ENCODE measurements at places on chromosomes 5 and 9.

GRCh38 chr9:115551396-115551795, 433.4 kb upstream of the TNC start:
- no peak for DNase-seq

DNA sequence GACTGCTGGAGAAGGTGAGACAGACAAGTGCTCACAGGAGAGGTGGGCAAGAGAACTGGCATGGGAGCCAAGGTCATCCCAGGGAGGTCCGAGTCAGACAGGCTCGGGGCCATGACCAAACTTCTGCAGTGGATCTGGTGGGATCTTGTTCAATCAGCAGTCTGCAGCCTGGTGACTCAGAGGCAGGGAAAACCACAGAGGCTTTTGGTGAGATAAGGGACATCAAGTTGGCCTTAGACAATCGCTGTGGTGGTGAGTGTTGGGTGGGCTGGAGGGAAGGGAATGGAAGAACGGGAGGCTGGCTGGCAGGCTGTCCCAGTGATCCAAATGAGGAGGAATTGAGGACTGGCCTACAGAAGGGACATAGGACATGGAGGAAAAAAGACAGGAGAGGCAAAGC, 123.8 kb downstream of the TMEM174 start:
- no peak for DNase-seq

DNA sequence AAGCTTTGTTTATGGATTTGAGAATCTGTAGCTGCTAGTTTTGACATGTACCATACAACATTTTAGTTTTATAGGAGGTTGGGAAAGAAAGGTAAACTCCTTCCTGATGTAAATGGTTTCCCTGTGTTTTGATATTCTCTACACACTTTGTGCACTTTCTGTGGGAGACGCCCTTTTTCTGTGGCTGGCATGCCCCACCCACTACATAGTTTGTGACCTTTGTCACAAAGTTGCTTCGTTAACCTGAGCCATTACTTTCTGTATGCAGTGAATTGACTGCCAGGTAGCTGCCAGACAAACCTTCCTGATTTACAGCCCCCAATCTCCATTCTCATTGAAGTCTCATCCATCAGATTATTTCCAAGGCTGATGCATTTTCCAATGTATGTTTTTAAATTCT, 90.6 kb downstream of the NLN start:
- no peak for DNase-seq

DNA sequence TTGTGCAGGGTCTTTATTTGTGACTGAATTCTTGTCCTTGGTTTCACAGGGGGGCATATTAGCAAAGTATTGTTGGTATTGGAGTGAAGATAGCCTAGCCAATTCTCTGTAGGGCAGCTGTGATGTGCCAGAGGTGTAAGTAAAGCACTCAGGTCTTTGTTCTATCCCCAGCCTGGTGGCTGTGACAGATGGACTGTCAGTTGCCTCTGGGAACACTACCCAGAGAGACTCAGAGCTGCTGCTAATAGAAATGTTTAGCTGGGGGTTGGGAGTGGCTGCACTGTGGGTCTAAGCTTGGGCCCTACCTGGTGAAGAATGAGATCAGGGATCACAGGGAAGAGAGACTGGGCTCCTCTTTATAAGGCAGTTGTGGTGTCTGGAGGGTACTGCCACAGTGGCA, 1006.5 kb upstream of the TYRP1 start:
- no peak for DNase-seq

- DNase-seq, result no peak
These were observed 136.7 kb downstream of the PRKACG start for GRCh38 chr9:68877219-68877618.

DNA sequence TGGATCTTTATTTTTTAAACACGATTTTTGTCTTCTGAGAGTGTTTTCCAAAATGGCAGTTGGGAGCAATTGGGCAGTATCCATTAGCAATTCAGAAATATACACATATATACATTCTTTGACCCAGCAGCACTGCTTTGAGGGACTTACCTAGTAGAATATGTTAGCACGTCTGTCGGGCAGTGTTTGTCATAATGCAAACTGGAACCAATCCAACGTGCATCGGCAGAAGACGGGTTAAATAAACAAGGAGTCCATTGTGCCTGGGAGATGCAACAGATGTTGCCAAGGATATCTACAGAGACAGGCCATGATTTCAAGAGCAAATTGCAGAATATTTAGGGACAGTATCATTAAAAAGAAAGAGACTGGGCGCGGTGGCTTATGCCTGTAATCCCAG, 107.0 kb downstream of the COL5A1 start:
- no peak for DNase-seq

DNA sequence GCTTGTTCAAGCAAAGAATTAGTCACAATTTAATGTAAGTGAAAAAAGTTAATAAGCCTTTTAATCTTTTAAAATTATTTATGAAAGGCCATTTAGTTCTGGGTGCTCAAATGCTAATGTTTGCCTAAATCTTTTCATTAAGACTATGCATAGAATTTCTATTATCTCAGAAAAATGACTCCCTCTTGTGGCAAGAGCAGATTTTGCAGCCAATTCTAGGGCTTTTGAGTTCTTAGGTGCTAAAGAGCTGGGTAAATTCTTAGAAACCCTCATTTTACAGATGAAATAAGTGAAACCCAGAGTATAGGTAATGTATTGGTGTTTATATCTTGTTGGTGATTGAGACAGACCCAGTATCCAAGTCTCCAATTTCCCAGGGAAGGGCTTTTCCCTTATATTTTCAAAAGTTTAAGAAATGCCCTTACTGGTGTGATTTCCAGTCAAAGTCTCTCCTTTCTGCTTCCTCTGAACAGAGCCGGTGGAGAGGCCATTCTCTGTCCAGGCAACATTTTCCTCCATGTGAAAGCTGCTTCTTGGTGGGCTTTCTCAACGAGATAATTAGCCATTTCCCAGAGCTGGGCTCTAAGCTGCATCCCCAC, 24.1 kb upstream of the PCSK5 start:
- no peak for DNase-seq

DNA sequence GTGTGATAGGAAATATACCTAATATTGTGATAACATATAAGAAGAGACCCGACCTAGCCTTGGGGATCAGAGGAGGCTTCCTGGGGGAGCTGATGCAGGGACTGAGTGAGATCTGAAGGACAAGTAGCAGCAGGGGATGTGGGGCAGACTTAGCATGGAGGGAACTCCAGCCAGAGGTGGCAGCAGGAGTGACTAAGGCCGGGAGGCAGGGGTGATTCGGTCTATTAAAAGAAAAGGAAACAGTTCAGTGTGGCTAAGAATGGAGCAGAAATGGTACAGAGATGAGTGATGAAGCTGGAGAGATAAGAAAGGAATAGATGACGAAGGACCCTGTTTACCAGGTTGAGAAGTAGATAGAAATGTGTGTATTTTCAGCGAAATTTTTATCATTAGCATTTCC, 408.8 kb downstream of the ENC1 start:
- no peak for DNase-seq

- no peak for DNase-seq
These were observed 199.9 kb downstream of the SNX18 start for GRCh38 chr5:54717459-54717858.

GRCh38 chr9:93025736-93026135, 32.8 kb upstream of the SUSD3 start:
- DNase-seq, result no peak

GRCh38 chr9:128683340-128684064, 5.5 kb upstream of the SET start:
- DNase-seq, result no peak

GRCh38 chr5:169300468-169301385, at the start of gene SLIT3:
Gene SLIT3 (minus strand): TSS chr5:169301139. CDS start chr5:169300709, 430 bp downstream.
- no peak for DNase-seq

DNA sequence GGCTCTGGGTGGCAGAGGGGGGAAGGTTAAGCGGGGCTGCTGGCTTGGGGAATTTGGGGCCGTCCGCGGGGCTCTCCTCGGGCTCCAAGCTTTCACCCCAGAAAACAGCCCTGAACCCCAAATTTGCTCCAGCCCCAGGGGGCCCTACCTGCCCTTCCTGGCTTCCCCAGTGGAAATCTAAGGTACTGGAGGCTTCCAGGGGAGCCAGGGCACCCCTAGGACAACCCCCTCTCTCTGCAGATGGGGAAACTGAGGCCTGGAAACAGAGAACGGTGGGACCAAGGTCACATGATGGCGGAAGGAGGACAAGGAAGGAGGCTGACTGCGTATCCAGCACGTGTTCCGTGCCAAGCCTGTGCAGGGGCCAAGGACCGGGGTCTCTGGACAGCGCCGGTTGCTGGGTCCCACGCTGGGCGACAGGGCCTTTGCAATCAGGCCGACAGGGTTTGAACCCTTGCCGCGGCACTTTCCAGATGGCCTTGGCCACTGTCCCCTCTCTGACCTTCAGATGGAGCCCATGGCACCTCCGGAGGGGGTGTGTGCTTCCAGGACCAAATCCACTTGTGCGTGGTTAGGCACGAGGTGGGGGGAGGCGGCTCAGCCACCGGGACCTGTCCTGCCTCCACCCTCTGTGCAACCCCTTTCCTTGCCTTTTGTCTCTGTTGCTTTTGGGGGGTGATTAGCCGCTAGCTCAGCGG, 183.1 kb downstream of the C9orf50 start:
- no peak for DNase-seq

- DNase-seq, result no peak
These were observed 155.7 kb downstream of the RMI1 start for GRCh38 chr9:84136119-84136868.

GRCh38 chr9:37710046-37710445, 43.6 kb upstream of the TRMT10B start:
- DNase-seq, result no peak

DNA sequence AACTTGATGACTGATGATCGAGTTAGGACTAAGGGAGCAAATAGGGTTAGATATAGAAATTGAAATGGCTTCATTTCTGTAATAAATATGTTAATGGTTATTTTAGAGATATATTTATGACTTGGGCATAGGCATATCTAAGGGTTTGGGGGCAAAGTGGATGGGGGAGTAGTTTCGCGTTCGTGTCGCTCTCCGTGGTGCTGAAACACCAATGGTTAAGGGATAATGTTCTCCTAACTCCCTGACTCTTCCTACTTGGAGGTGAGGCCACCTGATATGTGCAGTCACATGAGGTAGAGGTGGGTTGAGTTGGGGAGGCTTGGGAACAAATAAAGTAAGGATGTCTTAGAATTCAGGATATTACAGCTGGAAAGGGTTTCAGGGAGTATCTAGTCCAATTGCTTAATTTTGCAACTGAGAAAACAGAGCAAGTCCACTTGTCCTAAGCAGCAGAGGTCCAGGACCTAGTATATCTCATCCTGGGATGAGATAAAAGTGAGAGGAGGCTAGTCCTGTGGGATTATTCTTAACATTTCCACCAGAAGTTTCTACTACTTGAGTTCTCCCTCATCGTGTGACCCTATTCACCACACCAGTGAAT, 44.0 kb upstream of the MAP1B start:
- no peak for DNase-seq

- no peak for DNase-seq
These were observed 139.4 kb downstream of the GNAQ start for GRCh38 chr9:77892171-77892570.

- DNase-seq, result no peak
These were observed 72.3 kb downstream of the IQGAP2 start for GRCh38 chr5:76475385-76475784.

DNA sequence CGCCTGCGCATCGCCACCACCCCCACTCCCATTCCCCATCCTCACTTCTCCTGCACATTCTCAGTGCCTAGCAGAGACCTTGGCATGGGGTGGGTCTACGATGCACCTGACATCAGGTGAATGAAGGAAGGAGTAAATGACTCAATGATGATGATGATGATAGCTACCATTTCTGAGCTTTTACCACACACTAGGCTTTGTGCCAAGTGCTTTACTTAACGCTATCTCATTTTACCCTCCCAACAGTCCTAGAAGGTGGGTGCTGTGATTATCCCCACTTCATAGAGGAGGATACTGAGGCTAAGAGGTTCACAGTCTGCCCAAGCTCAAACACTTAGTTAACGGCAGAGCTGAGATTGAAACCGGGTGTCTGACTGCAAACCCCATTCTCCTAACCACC, 27.1 kb downstream of the CAMK2A start:
- DNase-seq, result no peak
